ENCODE measurements at places on chromosomes 4 and X. TPM values are rescaled to one million over a fixed set of nuclear protein-coding genes. Genes with fewer than 3 reads are reported as not detected.

The POU4F2 gene
- not detected for total RNA-seq

The PARM1 gene
- not detected for total RNA-seq

- no peaks in the 10 kb centered on the region for H3K4me1 ChIP-seq
- no peak for DNase-seq
- no peaks in the 10 kb centered on the region for H3K36me3 ChIP-seq
- H3K27me3 ChIP-seq: no peaks in the 10 kb centered on the region
- H3K4me3 ChIP-seq: no peak overlapping the region
Measured at GRCh38 chr4:85738721-85739120, 263.8 kb downstream of the ARHGAP24 start.

DNA sequence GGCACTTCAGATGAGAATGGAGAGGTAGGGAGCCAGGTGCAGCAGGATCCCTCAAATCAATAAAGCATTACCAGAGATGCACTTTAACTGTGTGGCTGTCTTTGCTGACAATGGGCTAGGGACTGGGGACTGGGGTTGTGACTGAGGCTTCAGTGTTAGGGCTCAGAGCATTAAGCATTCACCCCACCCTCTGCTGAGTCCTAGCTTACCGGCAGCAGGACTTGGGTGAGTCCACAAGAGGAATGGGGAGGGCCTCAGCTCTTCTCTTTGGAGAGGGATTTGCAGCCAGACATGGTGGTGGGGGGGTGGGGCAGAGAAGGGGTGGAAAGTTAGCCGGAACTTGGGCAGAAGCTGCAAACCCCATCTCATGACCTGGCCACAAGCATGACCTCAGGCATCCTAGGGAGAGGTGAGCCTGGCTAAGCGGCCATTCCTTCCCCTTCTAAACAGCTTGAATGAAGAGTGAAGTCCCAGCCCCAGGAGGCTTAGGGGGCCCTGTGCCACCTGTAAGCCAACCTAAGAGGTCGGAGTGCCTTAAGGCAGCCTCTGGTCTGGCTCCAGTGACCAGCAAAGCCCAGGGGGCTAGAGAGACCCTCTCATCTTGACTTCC is 78.4 kb downstream of the STARD8 start:
- H3K27ac ChIP-seq: no peak overlapping the region
- no peaks in the 10 kb centered on the region for H3K4me1 ChIP-seq
- H3K36me3 ChIP-seq: no peaks in the 10 kb centered on the region
- DNase-seq: no peak

DNA sequence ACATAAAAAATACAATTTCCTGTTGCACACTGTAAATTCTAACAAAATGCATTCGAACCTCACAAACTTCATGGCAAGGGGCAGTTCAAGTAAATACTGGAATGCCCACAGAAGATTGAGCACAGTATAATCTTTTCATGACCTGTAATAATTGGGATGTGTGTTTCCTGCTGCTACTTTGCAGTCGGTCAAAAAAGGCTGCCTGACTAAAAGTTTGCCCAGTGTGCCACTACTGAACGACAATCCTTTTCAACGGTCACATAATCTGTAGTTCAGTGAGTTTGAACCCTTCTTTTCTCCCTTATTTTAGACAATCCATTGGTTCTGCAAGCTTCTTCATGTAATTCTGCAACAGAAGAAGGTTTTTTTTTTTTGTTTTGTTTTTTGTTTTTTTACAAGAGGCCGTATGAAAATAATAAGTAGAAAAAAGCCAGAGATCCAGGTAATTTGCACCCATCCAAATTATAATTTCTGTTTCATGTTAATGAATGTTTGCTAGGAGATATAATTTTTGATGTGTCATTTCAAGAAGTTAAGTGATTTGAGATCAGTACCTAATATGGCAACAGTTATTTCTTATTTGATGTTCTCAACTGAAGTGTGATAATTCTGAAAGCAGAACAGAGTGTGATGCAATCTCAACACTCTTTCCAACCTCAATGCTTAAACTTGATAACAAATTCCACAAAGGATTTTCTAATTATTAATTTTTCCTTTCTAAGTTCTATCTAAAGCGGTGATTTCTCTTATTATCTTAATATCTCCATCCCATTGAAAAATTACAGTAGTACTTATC is 237.6 kb downstream of the FSTL5 start:
- no peaks in the 10 kb centered on the region for H3K4me1 ChIP-seq
- H3K27ac ChIP-seq: no peak overlapping the region
- no peaks in the 10 kb centered on the region for H3K36me3 ChIP-seq
- DNase-seq: no peak
- H3K27me3 ChIP-seq: no peaks in the 10 kb centered on the region
- H3K4me3 ChIP-seq: no peak overlapping the region

- no peak overlapping the region for H3K27ac ChIP-seq
- H3K4me3 ChIP-seq: no peak overlapping the region
- no peak for DNase-seq
- H3K36me3 ChIP-seq: no peaks in the 10 kb centered on the region
Measured at GRCh38 chrX:121455890-121456289, 408.5 kb downstream of the GLUD2 start.

DNA sequence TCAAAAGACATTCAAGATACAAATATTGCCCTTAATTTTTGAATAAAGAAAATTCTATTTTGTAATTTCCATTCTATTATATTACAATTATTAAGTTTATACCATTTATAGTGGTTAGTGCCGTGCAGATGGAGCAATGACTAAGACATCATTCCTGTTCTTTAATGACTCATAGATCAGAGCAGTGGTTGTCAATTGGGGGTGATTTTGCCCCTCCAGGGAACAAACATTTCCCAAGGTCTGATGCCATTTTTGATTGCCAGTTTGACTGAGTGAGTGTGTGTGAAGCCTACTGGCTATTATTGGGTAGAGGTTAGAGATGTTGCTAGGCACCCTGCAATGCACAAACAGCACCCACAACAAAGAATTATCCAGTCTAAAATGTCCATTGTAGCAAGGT is 97.9 kb upstream of the DDIT4L start:
- H3K27me3 ChIP-seq: no peaks in the 10 kb centered on the region
- no peaks in the 10 kb centered on the region for H3K4me1 ChIP-seq
- no peaks in the 10 kb centered on the region for H3K36me3 ChIP-seq

- H3K27ac ChIP-seq: no peak overlapping the region
- no peak for DNase-seq
- H3K4me3 ChIP-seq: no peak overlapping the region
- H3K27me3 ChIP-seq: no peaks in the 10 kb centered on the region
- H3K4me1 ChIP-seq: peaks cover 4% of the 10 kb centered on the region
Measured at GRCh38 chrX:53442322-53442631, 8.1 kb upstream of the HSD17B10 start.

- H3K27ac ChIP-seq: no peak overlapping the region
- no peak overlapping the region for H3K4me3 ChIP-seq
- no peaks in the 10 kb centered on the region for H3K36me3 ChIP-seq
- no peaks in the 10 kb centered on the region for H3K27me3 ChIP-seq
- DNase-seq: no peak
Measured at GRCh38 chr4:185332575-185333464, 62.9 kb downstream of the LRP2BP start.

DNA sequence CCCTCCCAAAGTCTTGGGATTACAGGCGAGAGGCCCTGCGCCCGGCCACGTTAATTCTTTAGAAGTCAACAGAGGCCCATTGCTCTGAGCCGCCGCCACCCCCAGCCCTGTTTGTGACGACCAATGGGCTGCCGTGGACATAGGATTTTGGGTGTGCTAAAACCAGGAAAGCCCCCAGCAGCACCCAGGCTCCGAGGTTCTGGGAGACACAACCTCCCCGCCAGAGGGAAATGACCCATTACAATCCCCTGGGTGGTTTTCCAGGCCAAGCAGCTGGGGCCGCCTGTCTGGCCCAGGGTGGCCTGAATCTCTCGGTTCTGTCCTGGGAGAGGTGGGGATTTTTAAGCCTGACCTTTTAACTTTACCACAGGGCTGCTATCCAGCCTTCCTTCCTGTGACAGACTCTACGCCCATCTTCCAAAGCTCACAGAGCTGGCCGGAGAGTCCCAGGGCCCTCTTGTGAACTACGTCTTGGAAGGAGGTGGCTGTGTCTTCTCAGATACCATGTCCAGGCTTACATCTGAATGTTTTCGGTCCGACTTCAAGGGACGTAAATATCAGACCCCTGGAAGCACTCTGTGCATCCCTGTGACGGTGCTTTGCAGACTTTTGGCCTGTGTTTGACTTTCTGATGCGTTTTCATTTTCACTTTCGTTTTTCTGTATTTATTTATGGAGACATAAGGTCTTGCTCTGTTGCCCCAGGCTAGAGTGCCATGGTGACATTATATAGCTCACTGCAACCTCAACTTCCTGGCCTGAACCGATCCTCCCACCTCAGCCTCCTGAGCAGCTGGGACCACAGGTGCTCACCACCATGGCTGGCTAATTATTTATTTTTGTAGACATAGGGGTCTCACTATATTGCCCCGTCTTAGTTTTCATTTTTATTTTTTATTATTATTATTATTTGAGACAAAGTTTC is 36.0 kb downstream of the P2RY8 start:
- no peak overlapping the region for H3K4me3 ChIP-seq
- peak overlapping the region; percentile 43 for H3K27ac ChIP-seq
- H3K4me1 ChIP-seq: peaks cover 16% of the 10 kb centered on the region
- H3K36me3 ChIP-seq: peaks cover 9% of the 10 kb centered on the region
- peak; percentile 64 for DNase-seq

All from CD8-positive, alpha-beta memory T cell (primary cell).